ENCODE measurements at places on chromosomes 4 and X.

GRCh38 chrX:108216919-108217571, 125.5 kb downstream of the ATG4A start:
- DNase-seq = no peak

DNA sequence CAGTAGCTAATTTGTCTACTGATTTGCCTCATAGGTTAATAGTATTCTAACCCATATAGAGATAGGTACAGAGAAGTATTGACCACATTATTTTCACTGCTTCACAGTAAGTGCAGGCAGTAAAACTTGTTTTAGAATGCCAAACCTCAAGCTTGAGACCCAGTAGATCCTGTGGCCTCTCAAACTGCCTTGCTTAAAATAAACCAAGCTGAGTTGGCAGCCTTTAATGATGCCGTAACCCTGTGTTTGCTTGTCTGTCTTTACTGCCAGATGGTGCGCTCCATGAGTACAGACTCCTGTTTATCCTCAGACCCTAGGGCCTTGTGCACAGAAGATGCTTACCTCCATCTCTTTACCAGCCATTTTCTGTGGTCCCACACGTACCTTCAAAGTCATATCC, 50.8 kb downstream of the ANXA3 start:
- no peak for DNase-seq

DNA sequence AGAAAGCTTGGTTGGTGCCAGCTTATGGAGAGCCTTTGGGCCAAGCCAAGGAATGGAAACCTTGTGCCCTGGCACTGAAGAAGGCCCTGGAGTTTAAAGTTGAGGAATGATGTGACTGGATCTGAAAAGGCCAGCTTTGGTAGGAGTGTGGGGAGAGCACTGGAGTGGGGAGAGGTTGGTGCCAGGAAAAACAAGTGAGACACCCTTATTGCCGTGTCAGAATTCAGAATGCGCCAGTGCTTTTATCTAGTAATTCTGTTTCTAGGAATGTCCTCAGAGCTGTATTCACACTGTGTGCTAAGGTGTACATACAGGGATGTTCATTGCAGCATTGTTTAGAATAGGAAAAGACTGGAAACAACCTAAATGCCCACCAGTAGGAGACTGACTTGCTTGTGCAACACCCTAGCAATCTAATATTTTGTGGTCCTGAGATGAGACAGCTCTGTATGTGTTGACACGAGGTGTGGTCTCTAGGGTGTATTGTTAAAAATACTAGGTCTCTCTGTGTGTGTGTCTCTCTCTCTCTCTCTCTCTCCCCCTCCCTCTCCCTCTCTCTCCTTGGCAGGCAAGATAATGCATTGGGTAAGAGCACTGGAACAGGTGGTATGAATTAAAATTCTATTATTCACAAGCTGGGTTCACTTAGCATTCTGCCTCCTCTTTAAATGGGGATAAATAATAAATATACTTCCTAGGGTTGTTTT, 107.8 kb downstream of the GATB start:
- no peak for DNase-seq

- DNase-seq = no peak
Observed at GRCh38 chr4:100981447-100982204, 365.7 kb downstream of the PPP3CA start.

DNA sequence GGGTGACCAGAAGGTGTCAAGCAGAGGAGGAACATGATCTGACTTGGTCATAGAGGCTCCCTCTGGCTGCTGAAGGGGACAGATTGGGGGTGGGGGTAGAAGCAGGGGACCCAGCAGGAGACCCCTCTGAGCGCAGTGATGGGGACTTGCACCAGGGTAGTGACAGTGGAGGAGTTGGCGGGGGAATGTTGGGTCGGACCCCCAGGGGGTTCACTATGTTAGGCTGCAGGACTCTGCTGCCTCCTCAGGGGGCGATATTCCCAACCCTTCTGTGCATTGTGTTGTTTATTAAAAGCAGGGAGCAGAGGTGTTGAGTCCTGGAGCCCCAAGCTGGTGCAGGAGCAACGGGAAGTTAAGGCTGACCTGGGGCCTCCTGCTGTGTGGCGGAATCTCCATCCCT, 8.8 kb downstream of the WDR13 start:
- no peak for DNase-seq

DNA sequence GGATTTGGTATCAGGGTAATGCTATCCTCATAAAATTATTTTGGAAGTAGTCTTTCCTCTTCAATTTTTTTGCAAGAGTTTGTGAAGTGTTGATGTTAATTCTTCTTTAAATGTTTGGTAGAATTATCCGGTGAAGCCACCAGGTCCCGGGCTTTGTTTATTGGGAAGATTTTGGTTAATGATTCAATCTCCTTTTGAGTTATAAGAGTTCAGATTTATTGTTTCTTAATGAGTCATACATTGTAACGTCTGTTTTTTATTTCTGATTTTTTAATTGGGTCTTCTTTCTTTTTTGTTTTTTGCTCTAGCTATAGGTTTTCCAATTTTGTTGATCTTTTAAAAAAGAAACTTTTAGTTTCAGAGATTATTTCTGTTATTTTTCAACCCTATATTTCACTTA, 412.3 kb downstream of the PDGFC start:
- DNase-seq = no peak

GRCh38 chrX:123603491-123603890, 129.4 kb downstream of the THOC2 start:
- DNase-seq = no peak

GRCh38 chr4:84648863-84649647, 66.1 kb downstream of the CDS1 start:
- DNase-seq = no peak

DNA sequence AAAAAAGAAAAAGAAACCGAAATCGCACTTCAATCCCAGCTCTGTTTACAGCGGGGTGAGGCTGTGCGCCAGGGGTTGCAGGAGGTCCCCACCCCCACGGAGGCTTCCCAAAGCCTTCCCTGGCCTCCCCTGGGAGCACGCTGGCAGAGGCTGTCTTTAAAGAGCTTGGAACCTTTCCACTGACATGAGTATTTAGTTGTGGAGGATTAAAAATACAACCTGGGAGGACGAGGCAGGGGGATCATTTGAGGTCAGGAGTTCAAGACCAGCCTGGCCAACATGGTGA, 69.1 kb downstream of the PPP2R2C start:
- DNase-seq = no peak

DNA sequence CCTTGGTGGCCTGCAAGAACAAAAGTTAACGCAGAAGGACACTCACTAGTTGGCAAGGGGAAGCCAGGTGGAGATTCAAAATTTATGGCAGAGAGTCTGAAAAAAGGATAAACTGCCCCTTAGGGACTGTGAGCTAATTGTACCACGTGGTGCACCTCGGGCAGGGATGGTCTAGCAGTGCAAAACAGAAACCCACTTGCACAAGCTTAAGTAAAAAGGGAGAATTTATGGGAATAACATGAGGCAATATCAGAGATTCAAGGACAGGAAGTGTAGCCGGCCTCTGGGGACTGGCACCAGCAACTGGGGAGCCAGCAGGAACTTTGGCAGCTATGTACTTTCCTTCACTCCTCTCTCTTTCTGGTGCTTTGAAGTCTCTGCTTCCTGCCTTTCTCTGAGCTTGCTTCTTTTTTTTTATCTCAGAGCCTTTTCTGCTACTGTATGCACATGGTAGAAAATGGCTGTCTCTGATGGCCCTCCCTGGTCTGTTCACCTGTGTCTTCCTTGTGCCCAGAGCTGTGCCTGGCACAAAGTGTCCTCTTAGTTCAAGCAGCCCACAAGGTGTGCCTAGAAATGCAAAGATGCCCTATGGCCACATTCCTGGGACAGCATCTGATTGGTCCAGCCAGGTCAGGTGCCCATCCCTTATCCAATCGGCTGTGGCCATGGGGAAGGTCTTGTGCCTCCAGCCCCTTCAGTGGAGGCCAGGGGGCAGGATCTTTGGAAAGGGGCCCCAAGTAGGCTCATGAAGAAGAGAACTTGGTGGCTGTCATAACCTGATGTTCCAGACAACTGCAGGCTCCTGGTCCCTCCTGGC, 114.8 kb upstream of the ATP6AP2 start:
- DNase-seq = no peak

DNA sequence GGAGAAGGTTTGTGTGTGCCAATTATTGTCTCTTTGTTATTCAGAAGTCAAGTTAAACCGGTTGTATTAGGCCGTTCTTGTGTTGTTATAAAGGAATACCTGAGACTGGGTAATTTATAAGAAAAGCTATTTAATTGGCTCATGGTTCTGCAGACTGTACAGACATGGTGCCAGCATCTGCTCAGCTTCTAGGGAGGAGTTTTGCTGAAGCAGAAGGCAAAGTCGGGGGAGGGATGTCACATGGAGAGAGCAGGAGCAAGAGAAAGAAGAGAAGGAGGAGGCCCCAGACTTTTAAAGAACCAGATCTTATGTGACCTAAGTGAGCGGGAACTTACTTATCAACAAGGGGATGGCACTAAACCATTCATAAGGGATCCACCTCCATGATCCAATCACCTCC, 349.3 kb upstream of the PCDH18 start:
- no peak for DNase-seq

DNA sequence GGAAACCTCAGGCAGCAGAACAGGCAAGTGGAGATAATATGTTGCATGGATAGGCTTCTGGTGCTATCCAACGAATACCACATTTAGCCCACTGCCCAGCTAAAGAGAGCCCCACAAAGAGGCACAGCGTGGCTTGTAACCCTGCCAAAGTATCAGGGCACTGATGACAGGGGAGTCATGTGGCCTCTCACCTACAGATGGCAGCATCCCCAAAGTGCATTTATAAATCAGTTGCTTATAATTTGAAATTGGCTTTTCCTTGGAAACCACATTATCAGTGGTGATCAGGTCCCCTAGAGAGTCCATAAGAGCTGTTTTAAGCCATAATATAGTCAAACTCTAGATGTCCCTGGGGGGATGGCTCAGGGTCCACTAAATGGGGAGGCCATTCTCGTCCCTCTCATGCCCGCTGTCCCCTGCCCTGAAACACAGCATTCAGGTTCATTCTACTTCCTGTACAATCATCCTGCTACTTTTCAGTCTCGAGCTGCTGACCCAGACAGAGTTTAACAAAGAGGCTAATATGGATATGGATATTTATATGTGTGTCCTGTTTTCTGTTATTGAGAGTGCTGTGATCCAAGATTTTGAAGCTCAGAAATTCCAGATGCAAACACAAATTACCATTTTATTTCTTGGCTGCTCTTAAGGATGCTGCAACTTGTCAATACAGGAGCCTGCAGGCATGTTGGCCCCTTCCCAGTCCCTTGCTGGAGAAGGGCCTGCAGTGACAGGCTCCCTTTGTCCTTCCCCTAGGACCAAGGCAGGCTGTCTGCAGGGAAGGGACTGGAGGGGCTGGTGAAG, 28.5 kb downstream of the SRPX start:
- no peak for DNase-seq

DNA sequence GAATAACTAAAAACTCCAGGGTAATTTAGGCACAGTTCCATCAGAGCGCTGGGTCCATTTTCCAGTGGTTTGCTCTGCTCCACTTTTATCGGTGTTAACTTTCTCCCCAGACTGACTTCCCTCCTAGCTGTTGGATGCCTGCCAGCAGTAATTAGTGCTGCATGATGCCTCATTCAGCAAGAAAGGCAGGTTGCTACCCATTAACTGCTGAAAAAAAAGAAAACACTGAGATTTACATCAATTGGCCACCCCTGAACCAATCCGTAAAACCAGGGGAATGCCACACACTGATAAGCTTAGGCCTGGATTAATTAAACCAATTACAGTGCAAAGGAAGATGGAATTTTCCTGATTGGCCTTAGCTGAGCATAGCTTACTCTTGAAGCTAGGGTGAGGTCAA, 182.4 kb upstream of the CXXC4 start:
- no peak for DNase-seq
